CD4-positive, alpha-beta T cell (primary cell): ENCODE measurements at places on chromosomes 2 and 18. TPM values are rescaled to one million over a fixed set of nuclear protein-coding genes. Genes with fewer than 3 reads are reported as not detected.

Gene SH3RF3
- 5.9 TPM for total RNA-seq

Gene GAD1
- total RNA-seq = not detected

Gene SLC40A1
- 8.2 TPM for total RNA-seq

Gene PROKR1
- not detected for total RNA-seq

GRCh38 chr2:222470802-222471468 is 46.6 kb downstream of the SGPP2 start:
- no peaks in the 10 kb centered on the region for H3K27me3 ChIP-seq
- no peak overlapping the region for H3K4me3 ChIP-seq
- DNase-seq = no peak
- no peak overlapping the region for H3K27ac ChIP-seq
- no peaks in the 10 kb centered on the region for H3K4me1 ChIP-seq

DNA sequence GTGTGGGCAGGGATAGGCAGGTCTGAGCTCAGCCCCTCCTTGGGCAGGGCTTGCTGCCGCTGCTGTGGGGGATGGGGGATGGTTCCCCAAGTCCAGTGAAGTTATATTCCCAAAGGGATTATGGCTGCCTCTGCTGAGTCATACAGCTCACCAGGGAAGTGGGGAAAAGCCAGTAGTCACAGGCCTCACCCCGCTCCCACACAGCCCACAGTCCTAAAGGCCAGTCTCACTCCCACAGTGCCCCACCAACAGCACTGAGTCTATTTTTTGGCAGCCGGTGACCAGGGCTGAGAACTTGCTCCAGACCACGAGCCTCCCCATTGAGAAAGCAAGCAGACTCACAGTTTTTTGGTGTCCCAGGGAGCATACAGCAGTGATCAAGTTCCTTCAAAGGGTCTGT is 173.3 kb downstream of the OSR1 start:
- no peak for DNase-seq
- no peaks in the 10 kb centered on the region for H3K27me3 ChIP-seq
- no peak overlapping the region for H3K27ac ChIP-seq
- H3K4me1 ChIP-seq = no peaks in the 10 kb centered on the region
- no peak overlapping the region for H3K4me3 ChIP-seq

GRCh38 chr2:178449700-178450523 is 1.1 kb downstream of the PRKRA start:
- peaks cover 27% of the 10 kb centered on the region for H3K4me1 ChIP-seq
- peaks cover 20% of the 10 kb centered on the region for H3K36me3 ChIP-seq
- DNase-seq = no peak
- peak overlapping the region; percentile 98 for H3K27ac ChIP-seq
- H3K4me3 ChIP-seq = peak overlapping the region; percentile 77

GRCh38 chr18:1708006-1708405 is 803.3 kb downstream of the ADCYAP1 start:
- no peaks in the 10 kb centered on the region for H3K36me3 ChIP-seq
- H3K4me3 ChIP-seq = no peak overlapping the region
- no peak for DNase-seq

GRCh38 chr2:237563816-237564215 is 2.6 kb upstream of the PRLH start:
- no peak overlapping the region for H3K27ac ChIP-seq
- H3K4me1 ChIP-seq = no peaks in the 10 kb centered on the region
- no peak for DNase-seq
- H3K4me3 ChIP-seq = no peak overlapping the region
- peaks cover 7% of the 10 kb centered on the region for H3K27me3 ChIP-seq

- no peaks in the 10 kb centered on the region for H3K27me3 ChIP-seq
- H3K4me3 ChIP-seq = no peak overlapping the region
- DNase-seq = no peak
- no peaks in the 10 kb centered on the region for H3K36me3 ChIP-seq
- H3K4me1 ChIP-seq = peaks cover 3% of the 10 kb centered on the region
Measured at GRCh38 chr18:73976433-73976832, 171.2 kb downstream of the FBXO15 start.
